ENCODE measurements at places on chromosomes 13 and 19. TPM values are rescaled to one million over a fixed set of nuclear protein-coding genes. Genes with fewer than 3 reads are reported as not detected.

DNA sequence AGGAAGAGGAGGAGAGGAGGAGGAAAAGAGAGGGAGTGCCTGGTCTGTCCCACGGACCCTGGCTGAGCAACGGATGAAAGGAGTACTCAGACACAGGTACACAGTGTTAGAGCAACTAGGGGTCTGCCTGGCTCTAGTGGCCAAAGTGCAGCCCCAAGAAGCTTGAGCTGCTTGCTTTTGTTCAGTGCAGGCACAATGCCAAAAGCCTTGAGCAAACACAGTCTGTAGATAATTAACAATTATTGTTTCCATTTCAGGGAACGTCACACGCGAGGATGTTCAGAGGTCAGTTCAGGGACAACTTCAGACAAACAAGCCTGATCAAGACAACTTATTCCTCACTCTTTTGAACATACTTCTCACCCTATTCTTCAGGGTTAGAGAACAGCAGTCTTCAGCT, 32.2 kb upstream of the ZNF726 start:
- no peak overlapping the region for H3K27ac ChIP-seq
- no peaks in the 10 kb centered on the region for H3K4me1 ChIP-seq
- peak; percentile 20 for DNase-seq
- no peaks in the 10 kb centered on the region for H3K36me3 ChIP-seq

DNA sequence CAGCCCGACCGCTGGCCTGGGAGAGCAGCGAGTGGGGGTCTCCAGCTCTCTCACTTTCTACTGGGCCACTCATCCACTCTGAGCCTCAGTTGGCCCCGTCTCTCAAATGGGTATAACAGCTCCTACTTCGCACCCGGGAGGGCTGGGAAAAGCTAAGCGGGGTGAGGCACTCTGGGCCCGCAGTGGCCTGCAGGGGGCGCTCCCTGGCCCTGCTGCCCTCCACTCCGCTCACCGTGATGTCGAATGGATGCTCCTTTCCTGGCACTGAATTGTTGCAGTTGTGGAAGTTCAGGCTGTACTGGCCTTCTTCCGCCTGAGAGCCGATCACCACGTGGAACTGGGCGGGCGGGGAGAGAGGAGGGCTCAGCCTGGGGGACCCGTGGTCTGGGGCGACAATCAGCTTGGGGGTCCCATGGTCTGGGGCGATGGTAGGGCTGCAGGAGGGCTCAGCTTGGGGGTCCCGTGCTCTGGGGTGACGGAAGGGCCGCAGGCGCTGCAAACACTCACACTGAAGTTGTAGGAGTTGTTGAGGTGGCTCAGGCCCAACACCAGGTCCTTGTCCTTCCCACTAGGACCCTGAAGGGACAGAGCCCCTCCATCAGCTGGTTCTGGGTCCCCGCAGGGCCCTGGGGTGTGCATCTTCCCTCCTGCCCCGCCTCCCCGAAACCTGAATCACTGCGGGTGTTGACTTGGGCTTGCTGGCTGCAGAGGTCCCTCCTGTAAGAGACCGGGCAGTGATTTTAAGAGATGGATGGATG, 3.9 kb downstream of the GPR108 start:
- H3K27me3 ChIP-seq, result no peaks in the 10 kb centered on the region
- H3K36me3 ChIP-seq, result peaks cover 46% of the 10 kb centered on the region

GRCh38 chr19:30085394-30085793, 143.4 kb downstream of the URI1 start:
- peak; percentile 23 for DNase-seq
- H3K4me1 ChIP-seq, result no peaks in the 10 kb centered on the region
- H3K36me3 ChIP-seq, result no peaks in the 10 kb centered on the region

The S1PR5 gene
- 0.89 TPM for polyA plus RNA-seq

The ZNF253 gene
- polyA plus RNA-seq, result 17.4 TPM
